Activated effector memory CD4-positive, alpha-beta T cell treated with anti-CD3 and anti-CD28 coated beads, Interleukin-2, amount 50 U/mL, for 16 hours (primary cell): ENCODE measurements at places on chromosomes 13 and 19.

- no peak for DNase-seq
Observed at GRCh38 chr13:26705536-26705935, 55.0 kb downstream of the GPR12 start.

DNA sequence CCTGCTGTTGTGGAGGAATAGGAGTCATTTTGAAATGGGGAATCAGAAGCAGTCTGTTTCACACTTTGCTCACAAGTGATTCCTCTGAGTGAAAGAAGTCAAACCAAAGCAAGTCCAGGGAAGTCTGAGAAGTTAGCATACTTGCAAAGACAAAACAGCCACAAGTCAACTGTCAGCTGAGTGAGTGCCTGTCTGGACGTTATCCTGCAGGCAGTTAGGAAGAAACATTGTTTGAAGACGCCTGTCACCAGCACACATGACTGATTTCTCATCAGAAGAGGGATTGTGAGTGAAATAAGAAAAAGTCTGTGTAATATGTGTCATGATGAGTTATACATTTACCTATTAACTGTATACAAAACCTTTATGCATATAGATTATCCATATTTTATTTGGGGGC is 153.5 kb downstream of the KCNRG start:
- no peak for DNase-seq

DNA sequence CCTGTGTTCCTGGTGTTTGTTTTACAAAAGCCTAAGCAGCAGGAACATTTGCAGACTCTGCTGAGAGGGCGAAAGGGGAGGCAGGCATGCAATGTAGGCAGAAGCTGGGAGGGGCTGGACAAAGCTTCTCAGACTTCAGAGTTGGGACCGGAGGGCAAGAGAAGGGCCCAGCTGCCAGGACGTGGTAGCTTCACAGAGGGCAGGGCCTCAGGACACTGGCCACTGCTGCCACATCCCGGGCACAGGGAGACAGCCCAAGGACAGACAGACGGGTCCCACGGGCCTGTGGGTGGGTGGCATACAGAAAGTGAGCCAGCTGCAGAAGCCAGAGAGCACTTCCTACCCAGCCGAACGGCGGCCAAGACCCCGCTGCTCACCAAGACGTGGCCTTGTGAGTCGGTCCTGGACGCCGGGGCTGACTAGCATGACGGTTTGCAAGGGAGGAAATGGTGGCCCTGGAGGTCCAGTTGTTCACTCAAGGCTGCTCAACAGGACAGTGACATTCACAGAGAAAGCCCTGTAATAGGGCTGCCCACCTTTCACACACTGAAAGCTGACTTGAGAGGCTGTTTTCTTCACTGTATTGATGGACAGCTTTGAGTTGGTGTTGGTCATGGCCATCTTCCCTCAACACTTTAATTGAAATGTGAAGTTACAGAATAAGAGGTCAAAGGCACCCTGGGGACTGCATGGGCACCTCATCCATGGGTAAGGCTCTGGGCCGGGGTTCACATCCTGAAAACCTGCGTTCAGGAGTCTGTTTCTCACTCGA is 23.7 kb upstream of the TFDP1 start:
- peak; percentile 14 for DNase-seq

GRCh38 chr13:35480346-35480745 is 3.9 kb upstream of the MAB21L1 start:
- no peak for DNase-seq

DNA sequence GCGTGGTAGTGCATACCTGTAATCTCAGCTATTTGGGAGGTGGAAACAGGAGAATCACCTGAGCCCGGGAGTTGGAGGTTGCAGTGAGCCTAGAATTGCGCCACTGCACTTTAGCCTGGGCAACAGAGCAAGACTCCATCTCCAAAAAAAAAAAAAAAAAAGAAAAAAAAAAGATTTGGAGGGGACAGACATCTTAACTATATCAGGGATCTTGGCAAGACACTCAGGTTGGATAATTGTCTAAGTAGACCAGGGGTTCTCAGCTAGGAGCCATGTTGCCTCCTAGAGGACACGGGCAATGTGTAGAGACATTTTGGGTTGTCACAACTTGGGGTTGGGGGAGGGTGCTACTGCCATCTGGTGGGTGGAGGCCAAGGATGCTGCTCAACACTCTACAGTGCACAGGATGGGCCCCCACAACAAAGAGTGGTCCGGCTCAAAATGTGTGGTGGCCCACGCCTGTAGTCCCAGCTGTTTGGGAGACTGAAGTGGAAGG is 1.9 kb upstream of the ZNF580 start:
- peak; percentile 88 for DNase-seq

DNA sequence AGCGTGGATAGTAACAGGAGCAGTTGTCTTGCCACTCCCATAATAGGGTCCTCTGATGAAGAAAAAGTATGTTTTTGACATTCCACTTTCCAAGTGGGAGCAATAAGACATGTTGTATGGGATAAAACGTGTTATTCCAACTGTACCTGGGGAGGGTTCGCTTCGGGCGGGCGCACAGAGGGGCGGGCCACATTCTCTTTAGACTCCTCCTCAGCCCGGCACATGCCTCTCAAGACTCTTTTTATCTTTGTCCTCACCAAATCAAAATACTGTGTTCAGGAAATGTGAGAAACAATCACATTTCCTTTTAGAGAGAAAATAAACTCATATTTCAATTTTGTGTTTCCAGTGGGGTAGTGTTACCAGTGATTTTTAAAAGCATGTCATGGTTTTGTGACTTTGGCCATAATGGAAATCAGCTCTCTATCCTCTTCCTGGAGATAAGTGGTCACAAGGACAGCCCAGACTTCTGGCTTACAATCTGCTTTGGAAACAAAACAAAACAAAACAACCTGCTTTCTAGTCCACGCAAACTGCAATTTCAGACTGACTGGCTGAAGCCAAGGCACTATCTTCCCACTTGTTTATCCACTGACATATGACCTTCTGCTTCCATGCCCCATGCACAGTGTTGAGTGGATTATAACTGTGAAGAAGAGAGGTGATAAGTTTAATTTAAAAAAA is 276.1 kb downstream of the NALCN start:
- no peak for DNase-seq

GRCh38 chr13:49278211-49278610 is 30.5 kb downstream of the CDADC1 start:
- DNase-seq = no peak

- no peak for DNase-seq
Observed at GRCh38 chr13:112890316-112891145, 78.5 kb upstream of the MCF2L start.

GRCh38 chr19:40588926-40589569 is 12.1 kb upstream of the LTBP4 start:
- no peak for DNase-seq
